Posterior cingulate gyrus (tissue), 11 donors: ENCODE measurements at places on chromosomes 4 and X.
A peak's percentile ranks its signal among the peaks of the same experiment; 100 is the strongest.

- DNase-seq: no peak
Measured at GRCh38 chr4:10006231-10006600, 15.1 kb downstream of the SLC2A9 start.

DNA sequence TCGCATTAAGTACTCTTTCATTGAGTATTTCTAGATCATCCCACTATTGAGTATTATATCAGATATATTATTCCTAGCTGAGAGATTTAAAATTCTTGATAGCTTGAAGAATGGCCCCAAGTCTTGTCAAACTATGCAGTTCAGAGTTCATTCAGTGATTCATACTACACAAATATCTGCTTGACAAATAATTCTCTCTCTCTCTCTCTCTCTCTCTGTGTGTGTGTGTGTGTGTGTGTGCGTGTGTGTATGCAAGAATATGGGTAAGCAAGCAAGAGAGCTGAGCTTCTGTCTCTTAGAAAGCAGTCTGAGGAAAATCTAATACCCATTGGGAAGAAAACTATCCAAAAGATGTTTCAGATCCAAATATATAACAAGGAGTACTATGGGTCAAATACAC is 142.0 kb downstream of the SLC10A7 start:
- DNase-seq: no peak

GRCh38 chrX:111520506-111520905 is 9.1 kb downstream of the SERTM2 start:
- no peak for DNase-seq

- DNase-seq: peak; percentile 94
Measured at GRCh38 chrX:20442597-20442996, 175.9 kb upstream of the RPS6KA3 start.

- DNase-seq: no peak
Measured at GRCh38 chr4:68349279-68349648, 626 bp downstream of the YTHDC1 start.

DNA sequence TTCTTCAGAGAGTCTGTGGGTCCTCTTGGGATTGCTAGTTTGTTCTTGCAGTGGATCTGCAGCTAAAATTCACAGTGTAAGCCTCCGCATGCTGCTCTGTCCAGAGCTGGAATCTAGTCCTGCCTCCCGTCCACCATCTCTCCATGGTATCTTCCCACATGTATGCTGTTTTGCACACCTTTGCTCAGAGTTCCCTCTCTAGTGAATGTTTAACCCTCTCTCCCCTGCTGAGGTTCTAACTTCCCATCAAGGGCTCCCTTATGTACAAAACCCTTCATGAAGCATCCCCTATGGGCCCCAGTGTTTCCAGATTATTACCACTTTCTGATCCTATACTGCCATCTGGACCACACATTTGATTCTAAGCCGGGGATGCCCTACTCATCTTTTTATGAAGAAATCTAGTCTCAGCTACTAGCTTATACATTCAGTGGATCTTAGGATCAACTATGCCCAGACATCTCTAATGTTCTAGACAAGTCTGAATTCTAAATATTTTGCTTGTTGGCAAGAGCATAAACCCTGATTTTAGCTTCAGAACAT is 157.3 kb downstream of the CPEB2 start:
- DNase-seq: no peak

DNA sequence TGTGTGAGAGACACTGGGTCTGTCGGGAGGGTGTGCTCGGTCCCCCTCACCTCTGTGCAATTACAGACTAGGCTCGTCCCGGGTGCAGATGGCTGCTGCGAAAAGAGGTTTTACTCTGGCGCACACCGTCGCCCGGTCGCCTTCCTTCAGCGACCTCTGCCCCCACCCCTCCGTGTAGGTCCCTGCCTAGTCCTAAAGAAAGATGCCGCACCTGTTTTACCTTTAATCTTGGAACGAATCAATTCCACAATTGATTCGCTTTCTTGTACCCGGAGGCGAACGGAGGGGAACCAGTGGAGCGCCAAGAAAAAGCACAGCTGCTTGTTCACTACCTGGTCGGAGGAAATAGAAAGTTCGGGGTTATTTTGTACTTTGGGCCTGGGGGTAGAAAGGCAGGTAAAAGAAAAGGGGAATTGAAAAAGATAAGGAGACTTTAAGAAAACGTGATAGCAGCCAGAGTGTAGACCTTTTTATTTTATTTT is 1.2 kb downstream of the NPNT start:
- DNase-seq: no peak

DNA sequence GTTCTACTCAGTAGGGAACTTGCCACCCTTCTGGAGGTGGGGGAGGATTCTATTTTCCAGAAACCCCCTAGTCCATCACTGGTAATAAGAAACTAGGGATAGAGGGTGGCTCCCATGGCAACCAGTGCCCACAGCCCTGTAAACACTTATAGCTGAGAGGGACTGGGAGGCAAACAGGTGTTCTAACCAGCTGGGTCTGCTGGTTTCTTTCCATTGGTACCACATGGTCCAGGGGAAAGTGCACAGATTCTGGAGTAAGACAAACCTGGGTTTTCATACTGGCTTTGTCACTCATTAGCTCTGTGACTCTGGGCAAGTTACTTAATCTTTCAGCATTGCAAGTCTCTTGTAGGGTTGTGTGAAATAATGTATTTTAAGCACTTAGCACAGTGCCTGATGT is 26.9 kb downstream of the IGSF1 start:
- DNase-seq: no peak

DNA sequence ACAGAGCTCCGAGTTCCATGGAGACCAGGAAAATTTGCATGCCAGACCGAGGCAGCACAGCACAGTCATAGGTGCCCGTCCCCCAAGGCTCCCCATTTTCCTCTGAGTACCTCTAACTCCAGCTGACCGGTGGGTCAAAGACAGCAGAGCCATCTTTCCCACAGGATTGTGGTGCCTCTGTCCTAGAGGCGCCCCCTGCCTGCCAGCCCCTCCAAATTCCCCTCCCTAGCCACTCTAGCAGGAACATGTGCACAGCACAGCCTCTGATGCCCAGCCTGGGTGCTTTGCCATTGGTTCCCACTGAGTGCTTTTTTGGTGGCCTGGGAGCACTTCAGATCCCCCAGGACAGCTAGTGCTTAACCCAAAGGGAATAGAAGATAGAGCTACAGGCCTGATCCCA is 368.5 kb upstream of the PABPC5 start:
- no peak for DNase-seq

DNA sequence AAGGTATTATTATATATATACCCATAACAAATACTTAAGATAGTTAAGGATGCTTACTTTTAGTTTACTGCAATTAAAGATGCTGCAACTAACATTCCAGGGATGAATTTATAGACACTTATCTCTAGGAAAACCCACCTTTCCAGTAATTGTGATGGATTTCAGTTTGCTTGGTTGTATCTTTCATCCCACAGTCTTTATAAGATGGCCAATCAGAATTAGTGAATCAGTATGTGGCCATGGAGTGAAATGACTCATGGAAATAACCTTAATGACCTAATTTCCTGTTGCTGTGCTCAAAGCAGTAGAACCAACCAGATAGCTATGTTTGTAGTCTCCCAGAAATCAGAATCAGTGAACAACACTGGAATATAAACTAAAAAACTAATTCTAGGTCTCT is 26.4 kb downstream of the MOSPD2 start:
- no peak for DNase-seq

DNA sequence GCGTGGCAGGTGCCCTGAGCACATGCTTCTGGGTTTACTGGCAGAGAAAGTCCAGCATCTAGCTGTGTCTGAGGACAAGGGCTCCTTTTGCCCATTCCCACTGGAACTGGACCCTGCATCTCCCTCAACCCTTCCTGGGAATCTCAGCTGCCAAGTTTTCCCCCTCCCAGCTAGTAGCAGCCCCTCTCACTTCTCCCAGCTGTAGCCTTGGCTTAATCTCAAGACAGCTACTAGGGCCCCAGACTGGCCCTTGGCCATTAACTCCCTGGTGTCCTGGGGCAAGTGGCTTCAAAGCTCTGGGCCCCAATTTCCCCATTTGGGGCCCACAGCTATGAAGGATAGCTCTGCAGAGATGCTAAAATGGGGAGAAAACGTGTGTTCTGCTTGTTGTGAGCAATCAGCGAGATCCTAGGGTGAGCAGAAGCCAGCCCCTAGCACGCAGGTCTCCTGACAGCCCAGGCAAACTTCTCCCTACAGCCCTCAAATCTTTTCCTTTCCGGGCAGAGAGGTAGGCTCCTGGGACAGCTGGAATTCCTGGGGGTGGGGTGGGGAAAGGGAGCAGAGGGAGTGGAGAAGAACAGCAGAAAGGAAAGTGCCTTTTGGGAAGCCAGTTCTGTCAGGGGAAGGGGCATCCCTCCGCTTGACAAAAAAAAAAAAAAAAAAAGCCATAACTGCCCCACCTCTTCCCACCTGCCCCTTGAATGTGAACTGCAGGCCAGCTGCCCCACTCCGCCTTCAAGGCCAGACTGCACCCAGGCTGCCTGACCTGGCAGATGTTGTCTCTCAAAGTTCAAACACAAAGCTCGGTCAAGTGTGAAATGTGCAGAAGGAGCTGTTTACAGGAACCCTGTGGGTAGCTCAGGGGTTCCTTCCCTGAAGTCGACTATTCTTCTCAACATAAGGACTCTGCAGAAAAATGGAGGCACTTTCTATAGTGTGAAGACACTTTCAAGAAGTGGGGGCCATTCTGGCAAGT is 16.6 kb downstream of the FGD1 start:
- no peak for DNase-seq

GRCh38 chr4:64520421-64520820 is 111.2 kb upstream of the TECRL start:
- DNase-seq: no peak

- no peak for DNase-seq
Measured at GRCh38 chrX:38060331-38060878, 54.1 kb downstream of the SYTL5 start.

DNA sequence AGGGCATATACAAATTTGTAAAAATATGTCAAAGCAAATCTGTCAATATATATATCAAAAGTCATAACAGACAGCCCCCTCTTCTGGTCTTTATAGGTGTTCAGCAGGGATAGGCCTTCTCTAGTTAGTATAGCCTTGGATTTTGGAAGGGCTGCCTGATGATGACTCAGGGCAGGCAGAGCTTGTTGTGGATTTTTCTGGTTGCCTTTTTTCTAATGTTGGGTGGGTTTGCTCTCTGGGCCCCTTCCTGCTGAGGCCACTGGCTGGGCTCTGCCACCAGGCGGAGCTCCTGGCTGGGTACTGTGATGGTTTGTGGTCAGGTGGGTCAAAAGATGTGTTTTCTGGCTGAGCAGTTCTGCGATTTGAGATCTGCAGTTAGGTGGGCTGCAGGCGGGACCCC is 294.2 kb downstream of the GRIA2 start:
- DNase-seq: no peak

DNA sequence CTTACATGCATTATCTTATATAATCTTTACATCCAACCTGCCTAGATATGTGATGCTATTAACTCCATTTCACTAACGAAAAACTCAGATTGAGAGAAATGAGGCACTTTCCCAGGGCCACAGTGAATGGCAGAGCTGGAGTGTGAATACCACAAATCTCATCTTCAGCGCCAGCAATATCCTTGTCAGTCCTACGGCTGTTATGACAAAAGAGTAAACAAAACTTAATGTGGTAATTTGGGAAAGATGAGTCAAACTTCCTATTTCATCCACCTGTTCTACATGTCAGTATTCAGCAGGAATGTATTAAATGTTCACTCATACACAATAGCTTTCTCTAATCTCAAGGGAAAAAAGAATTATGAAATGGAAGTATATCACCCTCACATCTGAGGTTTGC is 56.9 kb downstream of the FAT1 start:
- DNase-seq: no peak

- no peak for DNase-seq
Measured at GRCh38 chr4:96983830-96984229, 1143.9 kb downstream of the PDHA2 start.

DNA sequence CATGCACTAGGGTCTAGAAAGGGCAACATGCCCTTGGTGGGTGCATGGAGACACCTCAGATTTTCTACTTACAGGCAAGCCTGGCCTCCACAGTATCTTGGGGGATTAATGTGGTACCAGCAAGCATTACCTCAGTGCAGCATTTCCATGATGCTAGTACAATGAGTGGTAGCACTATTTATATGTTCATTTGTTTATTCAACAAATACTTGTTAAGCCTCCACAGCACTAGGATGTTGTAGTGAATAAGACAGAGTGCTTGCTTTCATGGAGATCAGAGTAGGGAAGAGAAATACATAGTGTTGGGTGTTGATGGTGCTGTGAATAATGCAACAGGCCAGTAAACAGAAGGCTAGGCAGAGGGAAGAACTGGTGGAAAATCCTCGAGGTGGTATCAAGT is 133.4 kb downstream of the KLHL8 start:
- DNase-seq: no peak

DNA sequence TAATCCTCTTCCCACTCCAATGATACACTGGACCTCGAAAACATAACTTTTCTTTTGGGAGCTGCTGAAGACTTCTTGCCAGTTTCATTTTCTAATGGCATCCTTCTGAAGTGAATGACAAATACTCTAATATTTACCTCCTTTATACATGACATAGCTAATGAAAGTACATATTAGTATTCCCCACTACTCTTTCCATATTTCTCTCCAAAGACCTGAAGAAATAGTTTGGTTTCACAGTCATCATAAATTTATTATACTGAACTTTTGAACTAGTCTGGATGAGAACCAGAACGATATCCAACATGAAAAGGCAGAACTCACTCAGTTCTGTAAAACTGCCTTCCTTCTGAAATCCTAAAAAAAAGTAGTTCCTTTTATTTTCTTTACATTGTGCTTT is 139.1 kb downstream of the GPC3 start:
- no peak for DNase-seq

- peak; percentile 44 for DNase-seq
Measured at GRCh38 chr4:156968479-156968984, 3.1 kb downstream of the PDGFC start.

DNA sequence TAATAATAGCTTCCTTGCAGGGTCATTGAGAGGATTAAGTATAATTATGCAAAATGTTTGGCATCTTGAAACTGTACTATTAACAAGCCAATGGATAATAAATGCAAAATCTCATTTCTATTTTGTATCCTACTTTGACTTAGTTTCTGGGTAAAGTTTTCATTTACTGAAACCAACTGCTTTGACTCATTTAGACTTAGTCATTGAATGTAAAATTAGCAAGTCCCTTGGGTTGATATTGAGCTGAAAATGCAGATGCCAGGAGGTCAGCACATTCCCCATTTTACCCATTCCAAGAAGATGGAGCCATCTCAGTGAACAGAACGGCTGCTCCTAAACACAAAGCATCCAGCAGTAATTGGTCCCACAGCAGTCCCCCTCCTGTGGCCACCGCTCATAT is 74.7 kb upstream of the GATB start:
- no peak for DNase-seq

DNA sequence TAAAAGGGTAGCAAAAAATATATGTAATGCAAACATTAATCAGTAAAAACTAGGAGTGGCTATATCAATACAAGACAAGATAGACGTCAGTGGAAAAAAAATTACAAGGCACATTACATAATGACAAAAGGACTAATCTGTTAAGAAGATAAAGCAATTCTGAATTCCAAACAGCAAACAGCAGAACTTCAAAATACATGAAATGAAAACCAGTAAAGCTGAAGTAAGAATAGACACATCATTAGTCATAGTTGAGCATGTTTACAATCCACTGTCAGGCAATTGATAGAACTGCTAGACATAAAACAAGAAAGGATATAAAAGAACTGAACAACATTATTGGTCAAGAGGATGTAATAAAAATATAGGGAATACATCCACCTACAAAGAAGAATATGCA is 12.2 kb downstream of the SULT1B1 start:
- DNase-seq: no peak

GRCh38 chr4:47473141-47473750 is 9.7 kb upstream of the COMMD8 start:
- DNase-seq: no peak

GRCh38 chrX:44428989-44429627 is 85.6 kb upstream of the EFHC2 start:
- DNase-seq: no peak
